Caki2 (cell line): ENCODE measurements at places on chromosomes 1 and 21. TPM values are rescaled to one million over a fixed set of nuclear protein-coding genes. Genes with fewer than 3 reads are reported as not detected.

Gene CR1
- not detected in 2 replicates for total RNA-seq

Gene TLCD4
- total RNA-seq: 11.3 and 11.6 TPM in 2 replicates

Gene KRTAP12-2
- total RNA-seq: not detected in 2 replicates

Gene PADI2
- total RNA-seq: 0.20 TPM in 1 of 2 replicates, not detected in the other

Gene ZSWIM5
- total RNA-seq: 0.81 and 1.6 TPM in 2 replicates

Gene EBNA1BP2
- 135 and 181 TPM in 2 replicates for total RNA-seq

Gene E2F2
- 8.4 and 10.7 TPM in 2 replicates for total RNA-seq

Gene OR2AK2
- not detected in 2 replicates for total RNA-seq

Gene PLD5
- 2.5 TPM in 1 of 2 replicates, not detected in the other for total RNA-seq

Gene PPIAL4G
- total RNA-seq: not detected in 2 replicates

Gene DUSP23
- 86.0 and 130 TPM in 2 replicates for total RNA-seq

- DNase-seq: no peak
These were observed 20.6 kb downstream of the COL6A2 start for GRCh38 chr21:46118316-46119143.

DNA sequence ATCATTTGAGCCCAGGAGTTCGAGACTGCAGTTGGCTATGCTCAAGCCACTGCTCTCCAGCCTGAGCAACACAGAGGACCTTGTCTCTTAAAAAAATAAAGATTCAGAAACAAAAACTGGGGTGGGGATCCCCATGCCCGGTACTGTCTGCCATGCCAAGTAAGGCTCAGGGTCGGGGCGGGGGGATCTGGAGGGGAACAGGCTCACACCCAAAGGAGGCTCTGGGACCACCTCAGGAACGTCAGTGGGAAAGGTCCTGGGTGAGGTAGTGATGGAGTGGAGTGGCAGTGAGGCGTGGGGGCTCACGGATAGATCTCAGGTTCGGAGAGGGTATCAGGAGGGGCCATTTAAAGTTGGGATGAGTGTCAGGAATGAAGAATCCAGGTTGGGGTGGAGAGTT lies 765 bp upstream of the S100A4 start:
- no peak for DNase-seq

GRCh38 chr1:201896951-201897391 lies 8.3 kb downstream of the SHISA4 start:
- peak; percentile 26 for DNase-seq

DNA sequence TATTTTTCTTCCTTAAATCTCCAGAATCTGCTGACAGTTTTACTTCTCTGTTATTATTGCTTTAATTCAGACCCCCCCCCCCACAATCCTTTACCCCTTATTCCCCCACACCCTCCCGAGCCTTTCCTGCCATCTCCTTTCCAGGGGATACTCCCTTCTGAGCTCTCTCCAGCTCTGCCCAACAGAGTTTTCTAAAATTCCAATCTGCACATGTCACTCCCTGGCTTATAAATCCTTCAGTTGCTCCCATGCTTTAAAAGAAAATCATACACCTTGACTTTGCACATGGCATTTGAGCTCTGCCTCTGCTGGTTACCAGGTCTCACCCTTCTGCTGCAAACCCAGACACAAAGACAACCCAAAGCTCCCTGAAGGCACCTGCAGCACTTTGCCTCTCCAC lies 11.7 kb upstream of the EPS8L3 start:
- no peak for DNase-seq

DNA sequence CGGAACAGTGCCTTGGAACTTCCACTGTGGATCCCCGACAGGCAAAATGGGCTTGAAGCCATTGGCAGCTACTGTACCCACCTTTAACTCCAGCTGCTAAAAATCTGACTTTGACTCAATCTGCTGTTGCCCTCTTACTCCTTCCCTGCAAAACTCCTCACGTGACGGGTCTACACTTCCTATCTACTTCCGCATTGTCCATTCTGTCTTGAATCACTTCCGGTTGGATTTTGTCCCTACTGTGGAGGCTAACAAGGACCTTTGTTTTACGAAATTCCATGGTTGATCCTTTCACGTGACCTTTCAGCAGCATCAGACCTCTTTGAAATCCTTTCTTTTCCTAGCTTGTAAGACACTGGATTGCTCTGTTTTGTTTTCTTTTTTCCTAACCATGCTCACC lies 268.4 kb downstream of the PRDM2 start:
- no peak for DNase-seq

DNA sequence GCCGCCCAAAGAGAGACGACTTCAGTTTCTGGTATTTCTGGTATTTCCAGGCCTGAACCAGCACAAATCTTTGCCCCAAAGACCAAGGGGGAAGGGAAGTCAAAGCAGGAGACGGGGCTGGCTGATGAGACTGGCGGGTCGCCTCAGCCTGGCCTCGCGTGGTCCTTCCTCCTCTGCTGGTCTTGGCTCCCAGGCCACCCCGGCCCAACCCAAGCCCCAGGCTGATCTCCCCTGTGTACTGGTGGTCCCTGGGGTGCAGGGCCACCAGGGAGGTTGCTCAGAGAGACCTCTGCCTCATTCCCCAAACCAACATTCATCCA lies 19.9 kb downstream of the WNT4 start:
- no peak for DNase-seq

- DNase-seq: no peak
These were observed 579.2 kb upstream of the ADGRL2 start for GRCh38 chr1:81221564-81221963.

- no peak for DNase-seq
These were observed 156.3 kb upstream of the C1orf87 start for GRCh38 chr1:60229821-60230220.

DNA sequence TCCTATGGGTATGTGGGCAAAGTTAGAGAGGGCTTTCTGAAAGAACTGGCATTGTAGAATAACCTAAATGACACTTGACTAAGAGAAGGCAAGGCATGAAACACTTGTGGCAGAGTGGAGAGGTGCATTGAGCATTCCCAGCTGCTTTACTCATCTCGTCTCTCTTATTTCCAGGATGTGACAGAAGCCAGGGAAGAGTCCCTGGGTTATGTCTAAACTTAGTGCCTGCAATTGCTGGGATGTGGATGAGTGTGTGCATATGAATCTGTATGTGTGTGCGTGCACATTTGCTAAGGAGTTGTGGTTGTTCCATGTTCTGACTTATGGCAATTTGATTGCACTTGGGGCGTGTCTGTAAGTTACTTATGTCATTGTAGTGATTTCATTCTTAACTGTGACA lies 1326.5 kb upstream of the B3GALT2 start:
- DNase-seq: no peak

GRCh38 chr1:9466780-9467758 lies 72.2 kb upstream of the SLC25A33 start:
- DNase-seq: no peak

- DNase-seq: no peak
These were observed 657 bp upstream of the TNFRSF18 start for GRCh38 chr1:1206966-1207531.

DNA sequence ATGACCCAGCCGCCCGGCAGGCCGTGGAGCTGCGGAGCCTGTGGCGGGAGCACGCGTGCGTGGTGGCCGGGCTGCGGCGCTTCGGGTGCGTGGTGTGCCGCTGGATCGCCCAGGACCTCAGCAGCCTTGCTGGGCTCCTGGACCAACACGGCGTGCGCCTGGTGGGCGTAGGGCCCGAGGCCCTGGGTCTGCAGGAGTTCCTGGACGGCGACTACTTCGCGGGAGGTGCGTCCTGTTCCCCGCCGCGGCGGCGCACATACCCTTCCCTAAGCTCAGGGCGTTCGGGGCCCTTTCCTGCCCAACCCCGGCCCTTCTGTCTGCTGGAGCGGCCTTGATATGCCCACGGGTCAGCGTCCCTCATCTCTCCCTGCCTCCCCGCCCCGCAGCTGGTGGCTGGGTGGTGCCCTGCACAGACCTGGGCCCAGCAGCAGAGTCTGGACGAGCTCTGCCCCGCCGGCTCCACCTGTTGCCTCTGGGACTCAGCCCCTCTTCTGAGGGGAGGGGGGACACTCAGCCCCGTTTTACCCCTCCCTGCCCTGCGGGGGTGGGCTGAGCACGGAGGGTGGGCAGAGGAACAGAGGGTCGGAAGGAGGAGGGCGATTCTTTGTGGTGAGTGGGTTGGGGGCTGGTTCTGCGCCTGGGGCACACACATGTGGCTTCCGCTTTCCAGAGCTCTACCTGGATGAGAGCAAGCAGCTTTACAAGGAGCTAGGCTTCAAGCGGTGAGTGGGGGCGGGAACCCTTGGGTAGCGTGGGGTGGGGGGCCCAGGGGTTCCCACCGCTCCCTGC lies 688 bp downstream of the PRXL2B start:
- DNase-seq: peak; percentile 22

- no peak for DNase-seq
These were observed 121.6 kb upstream of the IRF2BP2 start for GRCh38 chr1:234731569-234732085.

DNA sequence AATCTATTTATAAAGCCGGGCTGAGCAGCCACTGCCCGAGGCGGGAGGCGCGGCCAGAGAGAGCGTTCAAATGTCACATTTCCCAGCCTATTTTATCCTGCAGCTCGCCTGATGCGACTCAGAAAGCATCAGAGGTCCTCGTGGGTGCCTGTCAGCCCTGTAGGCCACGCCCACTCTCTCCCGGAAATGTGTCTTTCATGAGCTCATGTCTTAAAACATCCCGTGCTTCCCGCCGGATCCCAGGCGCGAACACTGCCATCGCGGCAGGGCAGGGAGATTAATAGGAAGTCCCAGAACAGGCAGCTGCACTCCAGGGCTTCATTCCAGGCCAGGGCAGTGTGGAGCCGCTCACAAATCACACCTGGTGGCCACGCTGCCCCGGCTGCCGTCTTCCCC lies 117.5 kb downstream of the PRDM16 start:
- DNase-seq: no peak

DNA sequence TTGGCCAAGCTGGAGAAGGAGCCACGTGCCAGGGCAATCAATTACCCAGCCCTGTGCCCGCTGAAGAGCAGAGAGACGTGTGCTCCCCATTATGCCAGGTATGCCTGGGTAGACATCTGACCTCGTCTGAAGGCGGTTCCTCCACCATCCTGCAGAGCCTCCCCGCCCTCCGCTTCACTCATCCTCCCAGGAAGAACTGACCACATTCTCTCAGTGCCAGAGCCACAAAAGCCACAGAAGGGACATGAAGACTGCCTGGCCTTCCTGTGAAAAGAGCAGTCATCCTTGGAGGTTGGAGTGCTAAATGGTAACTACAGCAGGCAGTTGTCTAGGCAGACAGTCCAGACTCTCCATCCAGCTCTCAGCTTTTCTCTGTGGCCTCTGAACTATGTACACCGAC lies 12.0 kb downstream of the SYT2 start:
- no peak for DNase-seq

DNA sequence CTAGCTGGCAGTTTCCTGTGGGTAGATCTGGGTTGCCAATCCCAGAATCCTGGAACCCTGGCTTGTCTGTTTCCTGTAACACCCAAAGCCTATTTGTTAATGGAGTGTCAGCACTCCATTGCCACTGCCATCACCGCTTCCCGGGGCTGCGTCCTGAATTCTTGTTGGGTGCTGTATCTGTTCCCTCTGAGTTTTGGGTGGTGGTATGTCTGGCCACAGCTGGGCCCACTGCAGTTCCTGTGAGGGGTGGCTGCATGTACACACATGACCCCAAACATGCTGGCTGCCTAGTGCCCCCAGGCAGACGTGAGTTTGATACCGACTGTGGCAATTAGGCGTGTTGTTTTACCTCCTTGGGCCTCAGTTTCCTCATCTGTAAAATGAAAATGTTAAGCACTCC lies 29.3 kb downstream of the NAV1 start:
- DNase-seq: no peak

- DNase-seq: no peak
These were observed 93.7 kb downstream of the ETS2 start for GRCh38 chr21:38899277-38899947.

- DNase-seq: peak; percentile 29
These were observed 22.9 kb upstream of the LEFTY2 start for GRCh38 chr1:225963735-225964530.

DNA sequence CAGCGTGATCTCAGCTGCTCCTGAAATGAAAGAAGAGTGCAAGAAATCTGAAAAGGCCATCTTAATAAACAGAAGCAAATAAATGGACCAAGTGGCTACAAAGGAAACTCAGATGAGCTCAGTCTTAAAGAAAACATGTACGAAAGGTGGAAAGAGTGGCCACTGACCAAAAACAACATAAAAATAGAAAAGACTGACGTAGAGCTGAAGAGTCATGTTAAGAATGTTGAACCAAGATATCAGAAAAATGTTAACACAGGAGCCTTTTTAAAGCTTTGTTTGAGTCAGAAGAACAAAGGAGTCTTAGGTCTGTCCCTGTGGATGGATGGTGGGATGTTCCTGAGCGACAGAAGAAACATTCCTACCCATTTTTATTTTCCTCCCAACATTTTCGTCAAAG lies 30.8 kb upstream of the ZNF648 start:
- no peak for DNase-seq

GRCh38 chr1:165496501-165496900 lies 47.3 kb upstream of the LRRC52 start:
- DNase-seq: no peak

GRCh38 chr1:43267291-43267805 lies 2.4 kb upstream of the TMEM125 start:
- DNase-seq: no peak

DNA sequence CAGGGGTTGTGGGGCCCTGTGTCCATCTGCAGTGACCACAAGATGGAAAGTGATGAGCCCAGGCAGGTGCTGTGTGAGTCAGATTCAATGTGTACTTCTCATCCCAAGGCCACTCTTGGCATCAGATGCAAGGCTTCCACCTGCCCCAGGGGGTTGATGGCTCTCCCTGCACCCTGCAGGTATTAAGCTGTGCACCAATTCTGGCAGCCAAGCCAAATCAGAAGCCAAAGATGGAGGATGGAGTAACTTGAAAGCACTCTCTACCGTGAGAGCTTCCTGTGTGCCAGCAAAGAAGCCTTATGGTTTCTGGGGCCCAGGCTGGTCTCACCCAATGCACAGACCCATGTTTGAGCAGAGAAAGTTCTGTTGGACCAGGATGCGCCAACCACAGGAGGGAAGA lies 44.3 kb upstream of the TENT5C start:
- no peak for DNase-seq

- DNase-seq: no peak
These were observed 55.6 kb downstream of the COQ8A start for GRCh38 chr1:226995365-226996332.

DNA sequence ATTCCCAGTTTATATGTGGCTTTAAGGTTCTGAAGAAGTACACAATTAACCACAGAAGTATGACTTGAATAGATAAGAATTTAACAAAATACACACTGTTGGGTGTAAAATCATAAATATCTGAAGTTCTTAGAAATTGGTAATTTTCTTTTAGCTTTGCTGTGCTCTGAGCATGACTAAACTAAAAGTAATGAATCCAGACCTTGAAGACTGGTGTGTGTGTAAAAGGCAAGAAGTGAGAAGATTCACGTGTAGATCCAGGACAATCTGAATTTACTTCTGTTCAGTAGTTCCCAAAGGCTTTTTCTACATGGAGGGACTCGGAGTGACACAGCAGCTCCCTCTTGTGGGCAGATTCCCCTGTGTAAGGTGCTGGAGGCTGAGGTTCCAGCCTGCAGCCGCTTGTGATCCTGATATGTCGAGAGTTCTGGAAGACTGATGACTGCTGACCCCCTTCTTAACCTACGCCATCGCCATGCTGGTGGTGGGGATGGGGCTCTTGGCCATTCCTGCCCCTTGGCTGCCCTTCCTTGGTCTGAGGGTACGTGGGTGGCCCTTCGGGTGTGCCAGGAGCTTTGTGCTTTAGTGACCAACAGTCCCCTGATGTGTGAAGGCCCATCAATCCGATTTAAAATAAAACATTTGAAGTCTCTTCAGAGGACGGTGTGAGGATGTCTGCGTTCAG lies 62.7 kb downstream of the ADARB1 start:
- peak; percentile 63 for DNase-seq

- no peak for DNase-seq
These were observed 3.0 kb upstream of the LCE3C start for GRCh38 chr1:152596986-152597385.
